ENCODE measurements at places on chromosomes 6 and 20. TPM values are rescaled to one million over a fixed set of nuclear protein-coding genes. Genes with fewer than 3 reads are reported as not detected.

The CRISP3 gene
- not detected for polyA plus RNA-seq

The RAB44 gene
- not detected for polyA plus RNA-seq

The LPIN3 gene
- polyA plus RNA-seq = 3.0 TPM

The BTBD3 gene
- polyA plus RNA-seq = 7.3 TPM

The ARMH2 gene
- not detected for polyA plus RNA-seq

The SPATA25 gene
- polyA plus RNA-seq = 1.6 TPM

The BTNL2 gene
- polyA plus RNA-seq = not detected

The SLC13A3 gene
- 0.04 TPM for polyA plus RNA-seq

The SNAP91 gene
- polyA plus RNA-seq = not detected

The TLDC2 gene
- 0.04 TPM for polyA plus RNA-seq

The LY6G6C gene
- polyA plus RNA-seq = not detected

The ZNF831 gene
- polyA plus RNA-seq = 0.04 TPM

The HLA-DQA1 gene
- polyA plus RNA-seq = 5.9 TPM

GRCh38 chr20:23187751-23188150, 101.6 kb upstream of the CD93 start:
- no peak for DNase-seq

GRCh38 chr6:1618311-1619097, 8.8 kb downstream of the FOXC1 start:
- DNase-seq = no peak

- no peak for DNase-seq
Measured at GRCh38 chr6:52489881-52490280, 69.7 kb downstream of the EFHC1 start.

- no peak for DNase-seq
Measured at GRCh38 chr6:17965397-17965796, 22.0 kb downstream of the KIF13A start.

- no peak for DNase-seq
Measured at GRCh38 chr20:59845472-59845871, 88.0 kb downstream of the SYCP2 start.

GRCh38 chr20:607476-607875, 2.6 kb downstream of the TCF15 start:
- DNase-seq = peak; percentile 20

DNA sequence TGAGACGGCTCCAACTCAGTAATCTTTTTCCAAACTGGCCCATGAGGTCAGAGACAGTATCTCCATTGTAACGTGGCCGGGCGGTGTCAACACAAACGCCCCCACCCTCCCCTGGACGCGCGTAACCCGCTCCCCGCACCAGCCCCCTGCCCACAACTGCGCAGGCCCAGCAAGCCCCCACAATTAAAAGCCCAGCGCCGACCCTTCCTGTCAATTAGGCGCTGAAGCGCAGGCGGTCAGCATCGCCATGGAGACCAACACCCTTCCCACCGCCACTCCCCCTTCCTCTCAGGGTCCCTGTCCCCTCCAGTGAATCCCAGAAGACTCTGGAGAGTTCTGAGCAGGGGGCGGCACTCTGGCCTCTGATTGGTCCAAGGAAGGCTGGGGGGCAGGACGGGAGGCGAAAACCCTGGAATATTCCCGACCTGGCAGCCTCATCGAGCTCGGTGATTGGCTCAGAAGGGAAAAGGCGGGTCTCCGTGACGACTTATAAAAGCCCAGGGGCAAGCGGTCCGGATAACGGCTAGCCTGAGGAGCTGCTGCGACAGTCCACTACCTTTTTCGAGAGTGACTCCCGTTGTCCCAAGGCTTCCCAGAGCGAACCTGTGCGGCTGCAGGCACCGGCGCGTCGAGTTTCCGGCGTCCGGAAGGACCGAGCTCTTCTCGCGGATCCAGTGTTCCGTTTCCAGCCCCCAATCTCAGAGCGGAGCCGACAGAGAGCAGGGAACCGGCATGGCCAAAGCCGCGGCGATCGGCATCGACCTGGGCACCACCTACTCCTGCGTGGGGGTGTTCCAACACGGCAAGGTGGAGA, at the start of the genes HSPA1A and HSPA1L:
TSS of gene HSPA1A (plus strand) at position 519 of the 814 bp plus-strand sequence. CDS start at position 733, 214 bp downstream.
TSS of gene HSPA1L (minus strand) at position 259 of the 814 bp plus-strand sequence. CDS start 3,311 bp downstream, outside the sequence.
- DNase-seq = peak; percentile 94

GRCh38 chr6:136347847-136348246, 58.2 kb upstream of the BCLAF1 start:
- no peak for DNase-seq

DNA sequence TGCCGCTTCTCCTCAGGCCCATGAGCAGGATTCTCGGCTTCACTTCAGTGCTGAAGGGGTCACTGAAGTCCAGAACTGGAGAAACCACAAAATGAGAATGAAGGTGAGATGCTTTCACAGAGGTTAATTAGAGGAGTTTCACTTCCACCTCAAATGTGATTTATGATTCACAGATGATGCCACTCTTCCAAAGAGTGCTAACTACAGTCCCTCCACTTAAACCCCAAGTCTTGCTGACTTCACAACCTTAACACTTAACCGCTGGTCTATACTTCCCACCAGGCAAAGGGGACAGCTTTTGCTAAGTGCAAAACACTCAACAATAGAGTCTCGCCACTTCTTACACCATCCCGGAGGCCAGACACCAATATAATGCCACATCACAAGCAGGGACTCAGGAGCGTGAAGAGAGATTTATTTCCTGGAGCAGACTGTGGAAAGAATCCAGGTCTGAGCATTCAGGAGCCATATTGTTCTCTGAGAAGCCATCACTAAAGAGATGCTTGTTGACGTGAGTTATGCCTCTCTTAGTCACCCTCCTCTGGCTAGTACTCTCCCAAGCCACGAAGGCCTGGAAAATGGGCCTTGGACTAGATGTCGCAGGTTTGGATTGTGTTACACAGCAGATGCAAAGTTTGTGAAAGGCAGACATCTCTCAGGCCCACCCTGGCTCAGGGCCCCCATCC, 24.4 kb downstream of the RRAGD start:
- DNase-seq = peak; percentile 50

DNA sequence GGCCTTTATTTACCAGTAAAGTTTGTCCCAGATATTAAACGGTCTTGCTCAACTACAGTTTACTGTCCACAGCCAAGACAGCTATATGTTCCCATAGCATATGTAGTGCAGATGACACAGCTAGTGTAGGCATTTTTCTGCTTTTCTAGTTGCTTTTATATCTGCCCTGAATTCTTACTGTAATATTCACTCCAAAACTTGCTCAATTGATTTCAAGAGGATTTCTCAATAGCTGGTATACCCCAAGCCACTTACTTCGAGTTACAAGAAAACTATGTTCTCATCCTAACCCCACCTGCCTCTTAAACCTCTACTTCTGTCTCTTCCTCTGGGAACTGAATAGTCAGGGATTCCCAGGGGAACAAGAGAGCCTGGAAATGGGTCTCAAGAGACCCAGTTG, 18.9 kb upstream of the ROS1 start:
- no peak for DNase-seq

GRCh38 chr6:72654071-72654621, 32.3 kb downstream of the KCNQ5 start:
- DNase-seq = no peak

- no peak for DNase-seq
Measured at GRCh38 chr6:25083784-25084507, 148.2 kb upstream of the RIPOR2 start.

DNA sequence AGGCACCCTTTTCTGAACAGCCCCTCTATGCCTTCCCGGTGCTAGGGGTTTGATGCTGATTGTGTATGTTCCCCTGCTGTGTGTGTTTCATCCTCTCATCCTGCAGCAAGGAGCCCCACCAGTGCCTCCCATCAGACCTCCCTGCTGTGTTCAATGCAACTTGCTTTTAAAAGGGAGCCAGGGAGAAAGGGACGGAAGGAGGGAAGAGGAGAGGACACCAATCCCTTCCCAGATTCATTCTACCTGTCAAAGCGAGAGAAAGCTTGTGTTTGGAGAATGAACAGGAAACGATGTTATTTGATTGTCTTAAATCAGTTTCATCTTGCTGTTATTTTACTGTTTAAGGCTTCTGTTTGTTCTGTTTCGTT, 259.2 kb downstream of the ADGB start:
- no peak for DNase-seq

- no peak for DNase-seq
Measured at GRCh38 chr6:169832247-169832948, 81.0 kb downstream of the ERMARD start.

GRCh38 chr6:107730106-107730505, 94.0 kb downstream of the SCML4 start:
- DNase-seq = no peak

DNA sequence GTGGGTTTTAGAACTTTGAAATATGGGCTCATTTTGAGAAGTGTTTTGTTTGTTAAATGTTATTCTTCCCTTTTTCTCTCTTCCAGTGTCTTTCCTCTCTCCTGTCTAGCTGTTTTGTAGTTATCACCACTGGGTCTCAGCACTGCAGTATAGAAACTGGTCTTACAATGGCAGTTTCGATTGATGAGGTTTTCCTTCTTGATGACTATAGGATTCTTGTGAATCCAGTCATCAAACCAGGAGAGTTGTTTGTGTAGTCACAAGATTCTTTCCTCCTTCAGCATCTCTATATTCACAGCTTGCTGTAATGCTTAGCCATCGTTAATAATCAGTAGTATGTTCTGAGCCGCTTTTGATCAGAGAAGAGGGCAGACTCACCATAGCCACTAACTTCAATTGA, 172.3 kb downstream of the OGFRL1 start:
- DNase-seq = no peak

DNA sequence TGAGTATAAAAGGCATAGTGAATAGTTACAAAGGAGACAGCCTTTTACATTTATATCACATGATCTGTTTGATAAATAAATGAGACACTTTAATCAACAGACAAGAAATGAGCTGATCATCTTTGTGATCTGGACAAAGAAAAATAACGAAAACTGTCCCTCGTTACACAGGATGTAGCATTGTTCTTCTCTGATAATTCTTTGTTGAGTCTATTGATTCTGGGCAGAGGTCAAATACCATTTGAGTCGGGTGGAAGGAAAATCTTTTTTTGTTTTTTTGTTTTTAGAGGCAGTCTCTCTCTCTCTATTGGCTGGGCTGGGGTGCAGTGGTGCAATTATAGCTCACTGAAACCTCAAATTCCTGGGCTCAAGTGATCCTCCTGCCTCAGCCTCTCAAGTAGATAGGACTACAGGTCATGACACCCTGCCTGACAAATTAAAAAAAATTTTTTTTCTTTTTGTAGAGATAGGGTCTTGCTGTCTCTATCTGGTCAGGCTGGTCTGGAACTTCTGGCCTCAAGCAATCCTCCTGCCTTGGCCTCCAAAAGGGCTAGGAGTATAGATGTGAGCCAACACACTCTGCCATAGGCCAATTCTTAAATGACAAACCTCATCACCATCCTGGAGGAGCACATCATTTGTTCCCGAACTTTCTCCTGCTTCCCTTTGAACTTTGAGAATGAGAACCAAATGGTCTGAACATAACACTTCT, 41.8 kb downstream of the CCDC170 start:
- no peak for DNase-seq

- no peak for DNase-seq
Measured at GRCh38 chr20:8082025-8082424, 50.0 kb upstream of the PLCB1 start.

GRCh38 chr20:20820104-20820503, 107.7 kb upstream of the RALGAPA2 start:
- no peak for DNase-seq

DNA sequence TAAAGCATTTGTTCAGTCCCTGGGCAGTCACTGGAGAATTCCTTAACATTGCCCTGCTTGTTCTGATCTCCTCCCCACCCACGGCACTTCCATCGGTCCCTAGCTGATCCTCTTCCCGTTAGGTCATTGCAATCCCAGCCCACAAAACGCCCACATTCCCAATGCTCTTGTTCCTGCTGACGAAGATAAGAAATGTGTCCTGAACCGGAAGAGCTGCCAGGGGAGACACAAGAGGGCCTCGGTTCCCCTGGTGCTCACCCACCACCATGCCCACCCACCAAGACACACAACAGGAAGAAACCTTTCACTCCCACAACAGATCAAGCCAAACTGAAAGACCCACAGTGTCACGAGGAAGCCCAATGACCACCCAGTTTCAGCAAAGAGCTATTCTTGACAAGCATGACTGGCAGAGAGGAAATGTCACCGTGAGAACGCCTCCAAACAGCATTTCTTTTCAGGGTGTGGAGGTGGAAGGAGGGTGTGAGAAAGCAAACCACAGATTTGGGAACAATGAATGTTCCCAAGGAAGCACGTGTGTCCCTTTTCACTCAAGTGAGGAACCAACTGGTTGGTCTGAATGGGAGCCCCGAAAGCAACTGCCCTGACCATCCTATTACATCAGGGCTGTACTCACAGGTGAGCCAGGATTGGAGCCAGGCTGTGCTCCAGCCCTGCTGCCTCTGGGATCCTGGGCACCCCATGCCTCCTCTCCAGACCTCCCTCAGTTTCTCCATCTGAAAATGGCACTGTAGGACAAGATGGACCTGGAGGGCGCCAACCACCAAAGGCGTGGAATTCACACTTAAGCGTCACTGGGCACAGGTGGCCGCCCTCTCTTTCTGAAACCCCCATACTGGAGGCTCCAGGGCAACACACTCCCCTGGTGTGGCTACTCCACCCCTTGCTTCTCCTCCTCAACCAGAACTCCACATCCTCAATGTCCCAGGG, 97.5 kb downstream of the ZMYND8 start:
- peak; percentile 33 for DNase-seq

DNA sequence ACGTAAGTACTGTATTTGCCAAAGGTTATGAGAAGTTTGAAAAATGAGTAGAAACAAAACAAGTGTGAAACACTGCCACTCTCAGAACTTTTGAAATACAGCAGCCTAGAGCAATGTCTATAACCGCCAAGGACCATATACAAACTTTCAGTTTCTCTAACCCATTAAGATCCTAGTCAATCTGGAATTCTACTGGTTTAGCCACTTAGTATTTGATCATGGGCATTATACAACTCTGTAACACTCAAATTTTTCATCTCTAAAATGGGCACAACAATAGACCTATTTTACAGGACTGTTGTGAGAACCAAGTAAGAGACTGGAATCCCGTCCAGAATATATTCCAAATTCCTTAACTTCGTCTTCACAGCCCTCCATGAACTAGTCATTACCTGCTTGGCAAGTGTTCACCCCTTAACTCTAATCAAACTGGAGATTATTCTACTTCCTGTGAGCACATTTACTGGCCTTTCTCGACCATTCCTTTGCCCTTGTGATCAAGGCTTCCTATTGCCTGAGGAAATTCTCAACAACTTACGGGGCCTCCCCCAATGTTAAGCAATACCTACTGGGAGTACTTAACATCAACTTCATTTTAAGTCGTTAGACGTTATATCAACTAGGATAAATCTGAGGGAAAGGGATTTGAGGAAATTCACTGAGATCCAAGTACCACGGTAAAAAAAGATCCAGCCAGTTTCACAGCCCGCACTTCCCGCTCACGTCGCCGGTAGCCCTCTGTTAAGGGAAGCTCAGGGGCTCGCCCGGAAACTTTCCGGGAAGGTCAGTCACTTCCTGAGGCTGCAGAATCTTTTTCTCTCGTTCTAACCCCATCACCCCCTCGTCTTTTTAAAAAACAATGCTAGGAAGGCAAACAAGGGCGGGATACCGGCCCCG, 1.1 kb downstream of the EIF2S2 start:
- DNase-seq = peak; percentile 29

- DNase-seq = no peak
Measured at GRCh38 chr20:56872620-56873458, 243.7 kb downstream of the TFAP2C start.

DNA sequence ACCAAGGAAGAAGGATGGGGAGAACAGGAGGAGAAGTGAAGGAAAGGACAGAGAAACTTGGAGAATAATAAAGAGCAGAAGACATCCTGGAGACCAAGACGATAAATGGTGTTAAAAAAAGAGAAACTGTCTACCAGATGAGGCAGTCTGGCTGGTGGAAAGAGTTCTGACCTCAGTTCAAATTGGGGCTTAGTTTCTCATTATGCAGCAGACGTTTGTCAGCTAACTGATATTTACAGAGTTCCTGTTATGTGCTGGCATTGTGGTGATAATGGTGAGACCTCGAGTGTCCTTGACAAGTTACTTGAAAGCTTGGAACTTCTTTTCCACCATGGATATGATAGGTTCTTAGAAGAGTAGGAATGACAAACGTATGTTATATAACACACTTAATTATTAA, 142.7 kb downstream of the LRRC1 start:
- no peak for DNase-seq

Measured in psoas muscle (tissue), 8 donors.